Activated T-helper 2 cell treated with anti-CD3 and anti-CD28 coated beads, Interferon-gamma antibody, Interleukin-2, Interleukin-4, amounts not matched to agents 10 μg/mL and 5 μg/mL and 100 μg/mL, durations not matched to agents 14 hours and 24 hours and 36 hours (primary cell): ENCODE measurements at places on chromosomes 4 and X. TPM values are rescaled to one million over a fixed set of nuclear protein-coding genes. Genes with fewer than 3 reads are reported as not detected.

The PNMA5 gene
- total RNA-seq: not detected in 2 replicates

DNA sequence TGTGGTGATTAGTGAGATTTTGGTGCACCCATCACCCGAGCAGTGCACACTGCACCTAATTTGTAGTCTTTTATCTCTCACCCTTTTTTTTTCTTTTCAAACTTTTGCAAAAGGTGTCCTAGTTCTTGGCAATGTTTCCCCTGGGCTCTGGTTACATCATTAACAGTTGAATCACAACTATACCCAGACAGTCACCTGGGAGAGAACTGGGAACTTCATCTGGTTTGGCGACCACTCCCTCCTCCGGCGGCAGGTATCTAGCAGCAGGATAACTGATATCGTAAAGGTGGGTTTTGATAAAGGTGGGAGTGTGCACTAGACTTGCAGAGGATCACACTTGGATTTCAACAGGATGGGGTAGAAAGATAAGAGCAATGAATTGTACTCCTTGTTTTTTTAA, 140.5 kb downstream of the CHIC2 start:
- H3K4me3 ChIP-seq: no peak overlapping the region
- no peak for DNase-seq
- peaks cover 19% of the 10 kb centered on the region for H3K27me3 ChIP-seq
- H3K27ac ChIP-seq: no peak overlapping the region
- no peaks in the 10 kb centered on the region for H3K36me3 ChIP-seq

GRCh38 chrX:133608406-133608805, 193.1 kb upstream of the GPC4 start:
- H3K36me3 ChIP-seq: no peaks in the 10 kb centered on the region
- no peak for DNase-seq
- H3K4me1 ChIP-seq: no peaks in the 10 kb centered on the region
- H3K4me3 ChIP-seq: no peak overlapping the region

DNA sequence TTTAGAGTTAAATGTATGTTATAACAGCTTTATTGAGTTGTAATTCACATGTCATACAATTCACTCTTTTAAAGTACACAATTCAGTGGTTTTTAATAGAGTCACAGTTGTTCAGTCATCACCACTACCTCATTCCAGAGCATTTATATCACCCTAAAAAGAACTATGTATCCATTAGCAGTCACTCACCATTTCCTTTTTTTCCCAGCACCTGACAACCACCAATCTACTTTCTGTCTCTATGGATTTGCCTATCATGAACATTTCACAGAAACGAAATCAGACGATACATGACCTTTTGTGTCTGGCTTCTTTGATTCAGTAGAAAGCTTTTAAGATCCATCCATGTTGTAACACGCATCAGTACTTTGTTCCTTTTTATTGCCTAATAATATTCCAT, 52.9 kb upstream of the FRAS1 start:
- H3K27me3 ChIP-seq: peaks cover 9% of the 10 kb centered on the region
- no peaks in the 10 kb centered on the region for H3K4me1 ChIP-seq
- H3K36me3 ChIP-seq: no peaks in the 10 kb centered on the region

The MCF2 gene
- total RNA-seq: 0.46 and 0.66 TPM in 2 replicates

The TCEAL2 gene
- not detected in 2 replicates for total RNA-seq

The TLR10 gene
- total RNA-seq: not detected in 2 replicates

The DRD5 gene
- not detected in 2 replicates for total RNA-seq

DNA sequence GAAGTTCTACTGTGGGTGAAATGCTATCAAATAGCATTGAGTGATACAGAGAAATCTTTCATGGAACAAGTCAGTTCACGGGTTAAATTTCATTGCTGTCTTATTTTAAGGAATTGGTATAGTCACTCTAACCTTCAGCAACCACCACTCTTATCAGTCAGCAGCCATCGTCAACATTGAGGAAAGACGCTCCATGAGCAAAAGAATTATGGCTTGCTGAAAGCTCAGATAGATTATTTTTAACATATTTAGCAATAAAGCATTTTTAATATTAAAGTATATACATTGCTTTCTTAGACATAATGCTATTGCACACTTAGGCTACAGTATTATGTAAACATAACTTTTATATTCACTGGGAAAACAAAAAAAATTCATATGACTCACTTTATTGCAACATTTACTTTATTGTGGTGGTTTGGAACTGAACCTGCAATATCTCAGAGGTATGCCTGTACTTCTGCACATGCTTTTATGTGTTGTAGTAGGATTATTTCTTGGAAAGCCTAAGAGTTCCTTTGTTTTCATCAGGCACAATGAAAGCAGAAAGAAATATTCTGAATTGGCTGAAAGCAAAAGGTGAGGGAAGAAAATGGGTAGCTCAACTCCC, 586.7 kb downstream of the GBA3 start:
- H3K4me3 ChIP-seq: no peak overlapping the region
- no peak for DNase-seq
- no peaks in the 10 kb centered on the region for H3K36me3 ChIP-seq
- H3K27me3 ChIP-seq: peaks cover 2% of the 10 kb centered on the region
- no peaks in the 10 kb centered on the region for H3K4me1 ChIP-seq

GRCh38 chr4:22348410-22348809, 167.5 kb downstream of the ADGRA3 start:
- H3K4me3 ChIP-seq: no peak overlapping the region
- no peak overlapping the region for H3K27ac ChIP-seq
- no peaks in the 10 kb centered on the region for H3K27me3 ChIP-seq
- DNase-seq: no peak

The PAGE2B gene
- 0.41 and 1.1 TPM in 2 replicates for total RNA-seq

The FAM149A gene
- 0.30 and 0.60 TPM in 2 replicates for total RNA-seq

- no peaks in the 10 kb centered on the region for H3K27me3 ChIP-seq
- H3K4me3 ChIP-seq: no peak overlapping the region
- peaks cover 1% of the 10 kb centered on the region for H3K4me1 ChIP-seq
- no peaks in the 10 kb centered on the region for H3K36me3 ChIP-seq
These were observed 70.4 kb downstream of the FBXL5 start for GRCh38 chr4:15584785-15585184.

GRCh38 chr4:85672116-85672515, 197.2 kb downstream of the ARHGAP24 start:
- H3K27ac ChIP-seq: no peak overlapping the region
- no peaks in the 10 kb centered on the region for H3K4me1 ChIP-seq
- no peaks in the 10 kb centered on the region for H3K36me3 ChIP-seq
- H3K4me3 ChIP-seq: no peak overlapping the region
- no peak for DNase-seq

The APLN gene
- total RNA-seq: 0.32 and 0.39 TPM in 2 replicates

GRCh38 chrX:108033890-108034289, 11.0 kb upstream of the VSIG1 start:
- H3K4me3 ChIP-seq: no peak overlapping the region
- DNase-seq: no peak
- no peaks in the 10 kb centered on the region for H3K36me3 ChIP-seq
- H3K27me3 ChIP-seq: peaks cover 3% of the 10 kb centered on the region
- H3K27ac ChIP-seq: no peak overlapping the region

GRCh38 chrX:320126-320783, 1.7 kb upstream of the GTPBP6 start:
- peak overlapping the region; percentile 89 for H3K4me3 ChIP-seq
- DNase-seq: no peak
- no peaks in the 10 kb centered on the region for H3K27me3 ChIP-seq
- H3K27ac ChIP-seq: peak overlapping the region; percentile 86

DNA sequence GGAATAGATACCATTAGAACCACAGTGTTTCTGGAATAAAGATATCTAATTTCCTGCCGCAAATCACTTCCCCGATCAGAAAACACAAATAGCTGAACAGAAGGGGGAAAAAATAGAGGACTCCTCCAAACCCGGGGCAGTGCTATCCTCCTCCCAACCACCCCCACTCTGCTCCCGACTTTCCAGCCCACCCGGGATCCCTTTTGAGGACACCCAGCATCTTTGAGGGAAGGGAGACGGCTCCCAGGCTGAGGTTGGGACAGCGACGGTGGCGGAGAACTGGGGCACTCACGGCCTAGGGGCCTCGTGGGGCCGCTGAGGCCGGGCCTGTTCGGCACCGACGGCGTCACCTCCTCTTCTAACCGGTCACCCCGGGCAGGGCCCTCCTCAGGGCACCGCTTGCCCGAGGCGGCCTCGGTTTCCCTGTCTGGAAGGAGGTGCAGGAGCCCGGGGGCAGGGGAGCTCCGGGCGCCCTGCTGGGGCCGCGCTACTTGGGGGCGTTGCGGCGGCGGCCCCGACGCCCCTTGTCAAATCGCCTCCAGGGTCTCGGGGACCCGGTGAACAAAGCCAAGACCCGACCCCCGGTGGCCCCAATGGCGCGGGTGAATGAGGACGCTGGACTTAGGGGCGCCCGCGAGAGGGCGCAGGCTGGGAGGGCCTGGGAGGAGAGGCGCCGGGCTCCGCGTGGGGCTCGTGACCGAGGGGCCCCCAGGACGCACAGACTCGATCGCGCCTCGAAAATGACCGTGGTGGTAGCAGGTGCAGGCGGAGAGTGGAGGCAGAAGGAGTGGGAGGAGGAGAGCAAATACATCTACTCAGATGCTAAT, 6.9 kb upstream of the ARX start:
- H3K4me1 ChIP-seq: peaks cover 4% of the 10 kb centered on the region
- no peaks in the 10 kb centered on the region for H3K36me3 ChIP-seq
- no peak overlapping the region for H3K4me3 ChIP-seq
- H3K27me3 ChIP-seq: peaks cover 60% of the 10 kb centered on the region

DNA sequence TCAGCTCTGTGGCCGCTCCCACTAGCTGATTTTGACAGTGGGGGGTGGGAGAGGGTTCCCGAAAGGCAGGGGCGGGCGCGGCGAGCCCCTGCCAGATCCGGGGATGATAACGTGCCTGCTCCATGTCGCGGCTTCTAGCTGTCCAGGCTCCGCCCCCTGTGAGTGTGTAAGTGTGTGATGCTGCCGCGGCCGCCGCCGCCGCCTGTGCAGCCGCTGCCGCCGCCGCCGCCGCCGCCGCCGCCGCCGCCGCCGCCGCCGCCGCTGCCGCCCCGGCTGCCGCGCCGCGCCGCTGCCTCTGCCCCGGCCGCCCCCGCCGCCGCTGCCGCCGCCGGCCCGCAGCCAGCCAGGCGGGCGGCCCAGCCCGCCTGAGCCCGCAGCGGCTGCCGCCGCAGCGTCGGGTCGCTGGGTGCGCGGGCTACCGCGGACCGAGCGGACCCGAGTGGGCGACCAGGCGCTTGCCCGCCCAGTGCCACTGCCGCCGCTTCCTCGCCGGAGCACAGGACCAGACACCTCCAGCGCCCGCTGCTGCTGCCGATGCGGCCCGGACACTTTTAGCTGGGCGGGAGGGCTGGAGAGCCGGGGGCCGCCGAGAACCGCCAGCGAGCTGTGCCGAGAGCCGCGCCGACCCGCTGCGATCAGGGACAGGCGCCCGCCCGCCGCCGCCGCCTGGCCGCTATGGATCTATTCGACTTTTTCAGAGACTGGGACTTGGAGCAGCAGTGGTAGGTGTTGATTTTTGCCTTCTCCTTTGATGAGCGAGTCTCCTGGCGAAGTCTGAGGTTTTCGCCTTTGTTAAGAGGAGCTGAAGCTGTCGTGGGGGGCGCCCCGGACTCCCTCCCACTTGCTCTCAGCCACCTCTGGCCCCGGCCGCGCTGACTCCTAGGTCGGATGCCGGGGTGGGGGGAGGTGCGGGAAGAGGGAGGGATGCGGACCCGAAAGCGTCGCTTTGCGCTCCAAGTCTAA, at the start of gene AFF2:
AFF2 (plus strand) TSS at position 195 of the 963 bp plus-strand sequence; CDS start at position 676, 481 bp downstream.
- peaks cover 6% of the 10 kb centered on the region for H3K4me1 ChIP-seq
- H3K27me3 ChIP-seq: peaks cover 7% of the 10 kb centered on the region
- peak within 1 kb of the TSS; percentile 82 for H3K4me3 ChIP-seq
- no peaks in the 10 kb centered on the region for H3K36me3 ChIP-seq

DNA sequence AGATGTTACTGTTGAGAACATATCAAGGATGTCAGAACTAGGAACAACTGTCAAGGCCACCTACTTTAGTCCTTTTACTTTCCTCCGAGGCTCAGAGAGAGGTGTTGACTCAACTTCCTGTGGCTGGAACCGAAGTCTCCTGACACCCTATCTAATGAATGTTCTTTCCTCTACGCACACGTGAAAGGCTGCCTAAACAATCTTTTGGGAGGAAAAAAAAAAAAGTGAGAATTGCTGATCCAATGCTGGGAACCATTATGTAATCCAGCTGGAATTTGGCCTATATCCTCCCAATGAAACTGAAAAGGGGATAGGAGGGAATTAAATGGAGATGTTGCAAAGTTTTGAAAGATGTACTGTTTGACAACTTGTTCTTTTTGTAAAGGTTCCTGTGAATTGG, 8.3 kb upstream of the MAP7D3 start:
- H3K27ac ChIP-seq: peak overlapping the region; percentile 72
- no peak for DNase-seq
- H3K36me3 ChIP-seq: no peaks in the 10 kb centered on the region
- H3K4me1 ChIP-seq: peaks cover 21% of the 10 kb centered on the region

The ARMCX4 gene
- total RNA-seq: 4.7 and 6.3 TPM in 2 replicates

GRCh38 chrX:68098431-68098830, 334.9 kb downstream of the OPHN1 start:
- H3K36me3 ChIP-seq: no peaks in the 10 kb centered on the region
- DNase-seq: no peak
- no peaks in the 10 kb centered on the region for H3K4me1 ChIP-seq
- H3K4me3 ChIP-seq: no peak overlapping the region
- no peak overlapping the region for H3K27ac ChIP-seq

GRCh38 chrX:56226980-56227379, 5.2 kb upstream of the KLF8 start:
- peaks cover 6% of the 10 kb centered on the region for H3K27me3 ChIP-seq
- H3K4me3 ChIP-seq: no peak overlapping the region

- H3K36me3 ChIP-seq: no peaks in the 10 kb centered on the region
- H3K27ac ChIP-seq: no peak overlapping the region
These were observed 6.7 kb downstream of the CC2D2A start for GRCh38 chr4:15476396-15476795.

DNA sequence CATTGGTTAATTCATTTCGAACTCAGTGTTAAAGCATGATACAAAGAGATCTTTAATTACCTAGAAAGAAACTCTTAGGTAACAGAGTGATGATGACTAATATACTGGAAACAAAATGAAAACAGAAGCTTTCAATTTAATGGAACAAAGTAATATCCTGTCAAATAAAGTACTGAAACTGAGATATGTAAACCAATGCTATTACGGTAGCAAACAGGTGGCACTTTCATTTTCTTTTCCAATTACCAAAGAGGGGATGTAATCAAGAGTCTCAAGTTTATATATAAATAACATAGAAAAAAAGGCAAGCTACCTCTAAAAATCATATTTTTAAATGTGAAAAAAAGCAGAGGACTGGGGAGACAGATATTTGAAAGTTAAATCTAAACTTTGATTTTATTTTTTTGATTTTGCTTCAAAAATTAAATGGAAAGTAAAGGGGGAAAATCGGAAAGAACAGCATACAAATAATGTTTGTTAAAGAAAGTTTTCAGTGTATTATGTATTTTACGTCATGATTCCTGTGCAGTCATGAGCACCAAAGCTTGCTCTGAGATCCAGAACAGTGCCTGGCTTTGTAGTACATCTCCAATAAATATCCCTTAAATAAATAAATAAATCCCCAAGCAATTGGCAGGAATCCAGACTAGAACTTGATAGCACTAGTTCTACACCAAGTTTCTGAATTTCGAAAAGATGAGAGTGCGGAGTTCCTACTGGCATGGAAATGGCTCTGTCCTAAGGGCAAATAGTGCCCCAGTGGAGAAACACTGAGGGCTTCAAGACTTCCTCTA, 25.0 kb upstream of the RAPGEF2 start:
- no peak overlapping the region for H3K27ac ChIP-seq
- no peaks in the 10 kb centered on the region for H3K36me3 ChIP-seq
- peaks cover 9% of the 10 kb centered on the region for H3K4me1 ChIP-seq
- H3K27me3 ChIP-seq: peaks cover 8% of the 10 kb centered on the region

The GPRASP1 gene
- total RNA-seq: 0.55 and 0.62 TPM in 2 replicates
